Activated CD8-positive, alpha-beta memory T cell treated with anti-CD3 and anti-CD28 coated beads, Interleukin-2, amount 50 U/mL, for 4 hours (primary cell): ENCODE measurements at places on chromosomes 1 and 21.

GRCh38 chr1:31364561-31365250 lies 8.2 kb downstream of the FABP3 start:
- DNase-seq, result no peak

DNA sequence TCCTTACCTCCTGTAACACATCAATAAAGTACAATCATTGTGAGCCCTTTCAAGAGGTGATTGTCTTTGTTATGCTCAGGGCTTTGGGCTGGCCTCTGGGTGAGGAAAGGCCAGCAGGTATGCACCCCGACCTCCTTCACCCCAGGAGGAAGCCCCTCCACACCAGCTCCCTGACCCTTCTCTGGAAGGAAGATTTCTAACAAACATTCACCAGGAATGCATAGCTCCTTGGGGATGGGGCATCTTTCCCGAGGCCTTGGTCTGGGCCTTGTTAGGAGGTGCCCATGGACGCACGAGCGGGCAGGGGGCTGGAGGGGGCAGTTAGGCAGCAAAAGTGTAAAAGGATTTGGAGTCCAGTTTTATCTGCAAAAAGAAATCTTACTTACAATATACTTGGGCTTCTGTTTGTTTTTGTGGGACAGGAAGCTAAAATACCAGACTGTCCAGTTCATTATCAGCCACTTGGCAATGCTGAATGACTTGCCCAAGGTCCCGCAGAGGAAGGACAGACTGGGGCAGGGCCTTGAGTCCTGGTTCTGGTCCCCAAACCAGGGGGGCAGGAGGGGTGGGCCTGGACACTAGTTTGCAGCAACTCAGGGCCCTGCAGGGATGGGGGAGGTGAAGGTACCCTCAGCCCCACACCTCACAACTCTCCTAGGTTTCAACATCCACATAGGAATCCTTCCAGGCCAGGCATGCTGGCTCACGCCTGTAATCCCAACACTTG lies 10.1 kb downstream of the ZC3H12A start:
- DNase-seq, result no peak

- no peak for DNase-seq
Measured at GRCh38 chr21:38266732-38267131, 9.9 kb downstream of the KCNJ15 start.

GRCh38 chr21:37683396-37684114 lies 232.7 kb downstream of the KCNJ6 start:
- DNase-seq, result no peak

- no peak for DNase-seq
Measured at GRCh38 chr1:247360116-247360898, 28.6 kb upstream of the ZNF496 start.

DNA sequence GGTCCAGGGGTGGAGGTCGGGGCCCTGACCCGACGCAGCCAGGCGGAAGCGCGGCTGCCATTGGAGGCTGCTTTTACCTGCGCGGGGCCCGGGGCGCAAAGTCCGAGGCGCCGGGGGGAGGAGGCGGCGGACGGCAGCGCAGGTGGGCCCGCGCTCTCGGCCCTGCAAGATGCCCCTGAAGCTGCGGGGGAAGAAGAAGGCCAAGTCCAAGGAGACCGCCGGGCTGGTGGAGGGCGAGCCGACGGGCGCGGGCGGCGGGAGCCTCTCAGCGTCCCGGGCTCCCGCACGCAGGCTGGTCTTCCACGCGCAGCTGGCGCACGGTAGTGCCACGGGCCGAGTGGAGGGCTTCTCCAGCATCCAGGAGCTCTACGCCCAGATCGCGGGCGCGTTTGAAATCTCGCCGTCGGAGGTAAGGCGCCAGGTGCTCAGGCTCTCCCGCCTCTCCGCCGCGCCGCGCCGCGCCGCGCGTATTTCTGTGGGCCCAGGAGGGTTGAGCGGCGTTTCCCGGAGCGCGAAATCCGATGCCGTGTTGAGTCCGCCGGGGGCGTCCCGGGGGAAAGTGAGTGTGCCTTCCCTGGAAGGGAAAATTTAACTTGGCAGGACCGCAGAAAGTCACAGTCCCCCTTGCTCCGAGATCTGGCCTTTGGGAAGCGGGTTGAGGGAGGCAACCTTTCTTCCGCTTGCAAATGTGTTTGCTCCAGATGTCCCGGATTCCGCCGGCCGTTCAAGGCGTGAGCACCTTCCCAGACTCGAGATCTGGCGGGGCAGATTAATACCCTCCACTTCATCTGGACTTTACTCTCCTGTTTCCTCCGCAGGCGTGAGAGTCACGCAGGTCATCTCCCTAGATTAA lies at the start of gene GIPC2:
TSS of gene GIPC2 (plus strand) at position 41 of the 853 bp plus-strand sequence. CDS start at position 170, 129 bp downstream.
- peak; percentile 20 for DNase-seq

DNA sequence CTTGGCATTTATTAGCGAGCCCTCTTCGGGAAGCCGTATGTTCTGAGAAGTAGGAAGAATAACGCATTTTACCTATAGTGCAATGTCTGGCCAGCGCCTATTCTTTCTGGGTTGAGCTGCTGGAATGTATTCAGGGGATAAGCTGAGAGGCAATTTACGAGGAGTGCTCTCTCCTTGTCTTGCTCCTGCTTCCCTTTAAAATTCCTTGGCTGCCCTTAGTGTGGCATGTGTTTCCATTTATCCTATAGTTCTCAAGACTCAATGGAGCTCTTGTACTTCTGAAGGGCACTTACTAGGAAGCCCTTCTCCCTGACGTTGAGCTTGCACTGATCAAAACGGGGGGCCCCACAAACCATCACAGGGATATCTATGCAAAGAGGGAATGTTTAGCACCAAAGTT lies 364.6 kb downstream of the DISC1 start:
- no peak for DNase-seq

DNA sequence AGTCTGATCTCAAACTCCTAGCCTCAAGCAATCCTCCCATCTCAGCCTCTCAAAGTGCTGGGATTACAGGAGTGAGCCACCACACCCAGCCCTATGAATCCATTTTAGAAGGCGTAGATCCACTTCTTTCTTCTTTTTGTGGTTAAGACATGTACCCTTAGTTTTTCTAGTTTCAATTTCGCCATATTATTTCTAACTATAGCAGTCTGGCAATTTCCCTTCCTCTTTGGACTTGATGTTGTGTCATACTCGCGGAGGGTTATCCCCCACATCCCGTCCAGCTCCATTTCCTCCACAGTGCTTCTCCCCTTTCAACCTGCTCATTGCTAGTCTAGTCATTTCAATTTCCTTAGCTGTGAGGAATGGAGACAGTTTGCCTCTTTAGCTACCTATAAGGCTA lies 5.2 kb upstream of the LRRC8D start:
- no peak for DNase-seq

DNA sequence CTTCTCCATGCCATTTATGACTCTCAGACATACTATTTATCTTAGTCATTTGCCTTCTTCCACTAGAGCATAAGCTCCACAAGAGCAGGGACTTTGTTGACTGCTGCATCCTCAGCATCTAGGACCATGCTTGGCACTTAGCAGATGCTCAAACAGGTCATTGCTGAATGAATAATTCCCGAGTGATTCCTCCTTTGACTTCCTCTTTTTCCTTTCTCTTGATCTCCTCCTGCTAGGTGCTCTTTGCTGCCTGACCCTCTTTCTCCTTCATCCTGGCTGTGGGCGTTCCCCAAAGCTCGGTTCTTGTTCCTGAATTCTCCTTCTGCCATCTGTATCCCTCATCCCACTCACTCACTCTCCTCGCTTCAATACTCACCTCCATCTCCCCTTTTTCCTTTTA lies 23.5 kb downstream of the SYT6 start:
- no peak for DNase-seq

GRCh38 chr21:35400233-35400939 lies 351.3 kb upstream of the RUNX1 start:
- peak; percentile 17 for DNase-seq

- DNase-seq, result peak; percentile 94
Measured at GRCh38 chr21:42414928-42415769, 11.4 kb downstream of the UBASH3A start.

- peak; percentile 70 for DNase-seq
Measured at GRCh38 chr1:999725-1000356, at the start of gene HES4. TSS of gene HES4 (minus strand) at chr1:1000097. CDS start at chr1:999973, 124 bp downstream.

DNA sequence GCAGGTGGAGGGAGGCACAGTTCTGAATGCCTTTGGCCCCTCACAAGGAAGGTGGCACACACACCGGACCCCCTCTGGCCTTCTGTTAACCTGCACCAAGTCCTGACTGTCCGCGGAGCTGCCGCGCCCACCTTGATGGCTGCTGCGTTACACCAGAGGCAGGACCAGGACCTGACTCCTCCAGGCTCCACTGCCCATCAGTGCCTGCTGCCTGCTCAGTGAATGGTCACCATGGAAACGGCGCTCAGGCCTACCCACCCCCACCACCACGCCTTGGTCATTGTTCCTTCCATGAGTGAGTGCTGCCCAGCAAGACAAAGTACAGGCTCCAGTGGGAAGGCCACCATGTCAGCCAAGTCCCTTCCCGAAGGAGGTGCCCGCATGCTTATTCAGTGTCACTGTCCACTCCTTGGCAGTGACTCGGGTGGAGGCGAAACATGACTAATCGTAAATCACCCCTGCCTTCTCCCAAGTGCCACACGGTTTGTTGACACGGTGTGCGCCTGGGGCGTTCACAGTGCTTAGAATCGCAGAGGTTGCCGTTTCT lies 57.3 kb downstream of the SLC37A1 start:
- DNase-seq, result no peak

DNA sequence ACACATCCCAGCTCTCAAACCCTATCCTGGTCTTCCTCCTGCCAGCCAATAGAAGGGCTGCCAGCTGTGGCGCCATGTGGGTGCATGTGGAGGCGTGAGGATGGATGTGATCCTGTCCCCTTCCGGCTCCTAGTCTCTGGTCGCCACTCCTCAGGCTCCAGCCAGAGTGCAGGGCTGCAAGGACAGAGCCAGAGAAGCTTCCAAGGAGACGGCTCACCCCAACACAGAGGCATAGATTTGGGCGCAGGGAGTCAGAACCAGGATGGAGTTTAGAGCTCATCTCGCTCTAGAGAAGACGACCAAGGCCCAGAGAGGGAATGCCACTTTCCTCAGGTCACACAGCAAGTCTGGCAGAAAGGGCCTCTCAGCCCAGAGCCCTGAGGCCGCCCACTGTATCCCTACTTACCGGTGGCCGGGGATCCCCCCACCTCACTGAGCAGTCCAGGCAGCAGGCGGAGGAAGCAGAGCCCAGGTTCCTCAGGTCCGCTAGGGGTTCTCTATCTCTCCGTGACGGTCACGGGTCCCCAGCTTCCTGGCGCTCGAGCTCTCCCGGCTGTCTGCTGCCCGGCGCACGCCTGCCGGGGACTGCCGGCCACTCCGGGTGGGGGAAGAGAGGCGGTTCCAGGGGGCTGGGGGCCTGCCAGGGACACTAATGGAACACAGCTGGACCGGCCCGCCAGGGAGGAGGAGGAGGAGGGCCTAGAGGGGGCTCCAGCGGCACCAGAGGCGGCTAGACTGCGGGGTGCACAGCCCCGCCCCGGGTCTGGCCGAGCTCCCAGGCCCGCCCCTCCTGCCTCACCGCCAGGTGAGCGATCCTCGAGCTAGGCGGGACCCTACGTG lies at the start of gene COL16A1:
TSS of gene COL16A1 (minus strand) at position 587 of the 840 bp plus-strand sequence. CDS start 1,824 bp downstream, outside the sequence.
- DNase-seq, result no peak
